ENCODE measurements at places on chromosomes 13 and 19.

DNA sequence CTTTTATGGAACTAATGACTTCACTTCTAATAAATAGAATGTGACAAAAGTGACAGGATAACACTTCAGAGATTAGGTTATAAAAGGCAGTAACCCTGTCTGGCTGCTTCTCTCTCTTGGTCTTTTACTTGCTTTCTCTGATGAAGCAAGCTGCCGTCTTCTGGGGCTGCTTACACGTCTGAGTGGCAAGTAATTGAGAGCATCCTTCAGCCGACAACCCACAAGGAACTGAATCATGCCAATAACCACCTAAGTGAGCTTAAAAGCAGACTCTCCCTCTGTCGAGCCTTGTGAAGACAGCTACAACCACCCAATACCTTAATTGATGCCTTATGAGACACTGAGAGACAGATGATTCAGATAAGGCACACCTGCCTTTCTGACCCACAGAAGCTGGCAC, 1091.2 kb downstream of the SLITRK1 start:
- no peak for DNase-seq

DNA sequence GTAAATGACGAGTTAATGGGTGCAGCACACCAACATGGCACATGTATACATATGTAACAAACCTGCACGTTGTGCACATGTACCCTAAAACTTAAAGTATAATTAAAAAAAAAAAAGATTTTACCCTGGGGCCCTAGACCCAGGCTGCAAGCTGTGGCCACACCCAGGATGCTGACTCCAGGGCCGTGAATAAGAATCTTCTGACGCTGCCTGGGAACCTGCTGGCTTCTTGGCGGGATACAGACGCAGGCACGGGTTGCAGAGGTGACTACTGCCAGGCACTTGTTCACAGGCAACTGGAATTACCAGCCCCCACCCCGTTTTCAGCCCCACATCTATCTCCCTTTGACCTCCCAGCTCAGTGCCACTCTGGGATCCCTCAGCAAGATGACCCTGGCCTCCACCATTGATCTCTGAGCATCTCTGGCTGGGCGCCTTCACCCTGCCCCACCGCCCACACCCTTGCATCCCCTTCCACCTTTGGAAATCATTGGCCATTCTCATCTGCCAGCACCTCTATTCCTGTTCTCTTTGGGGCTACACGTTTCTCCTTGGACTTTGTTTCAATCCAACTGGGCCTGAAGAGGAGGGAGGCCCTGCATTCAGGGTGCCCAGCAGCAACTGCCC, 21.1 kb upstream of the CFAP97D2 start:
- no peak for DNase-seq

DNA sequence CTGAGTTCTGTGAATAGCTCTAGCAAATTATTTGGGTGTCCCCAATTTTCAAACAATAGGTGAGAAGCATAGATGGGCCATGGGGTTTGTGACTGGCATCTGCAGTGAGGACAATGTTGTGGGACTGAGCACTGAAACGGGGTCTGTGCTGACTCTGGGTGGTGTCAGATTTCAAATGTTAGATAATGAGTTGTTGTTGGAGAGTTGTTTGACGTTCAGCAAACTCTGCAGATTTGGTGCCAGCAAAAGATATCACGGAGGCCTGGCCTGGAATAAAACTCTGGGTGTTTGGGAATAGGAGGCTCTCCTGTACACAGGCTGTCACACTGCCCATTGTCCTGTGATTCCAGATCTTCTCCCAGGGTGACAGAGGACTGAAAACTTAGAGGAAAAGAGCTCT, 2.9 kb downstream of the ZNF90 start:
- no peak for DNase-seq

- no peak for DNase-seq
Measured at GRCh38 chr19:3556423-3556977, 886 bp downstream of the MFSD12 start.

- DNase-seq, result no peak
Measured at GRCh38 chr19:35110974-35111373, 4.6 kb upstream of the FXYD3 start.

GRCh38 chr13:77038907-77039480, 12.0 kb upstream of the FBXL3 start:
- DNase-seq, result no peak

DNA sequence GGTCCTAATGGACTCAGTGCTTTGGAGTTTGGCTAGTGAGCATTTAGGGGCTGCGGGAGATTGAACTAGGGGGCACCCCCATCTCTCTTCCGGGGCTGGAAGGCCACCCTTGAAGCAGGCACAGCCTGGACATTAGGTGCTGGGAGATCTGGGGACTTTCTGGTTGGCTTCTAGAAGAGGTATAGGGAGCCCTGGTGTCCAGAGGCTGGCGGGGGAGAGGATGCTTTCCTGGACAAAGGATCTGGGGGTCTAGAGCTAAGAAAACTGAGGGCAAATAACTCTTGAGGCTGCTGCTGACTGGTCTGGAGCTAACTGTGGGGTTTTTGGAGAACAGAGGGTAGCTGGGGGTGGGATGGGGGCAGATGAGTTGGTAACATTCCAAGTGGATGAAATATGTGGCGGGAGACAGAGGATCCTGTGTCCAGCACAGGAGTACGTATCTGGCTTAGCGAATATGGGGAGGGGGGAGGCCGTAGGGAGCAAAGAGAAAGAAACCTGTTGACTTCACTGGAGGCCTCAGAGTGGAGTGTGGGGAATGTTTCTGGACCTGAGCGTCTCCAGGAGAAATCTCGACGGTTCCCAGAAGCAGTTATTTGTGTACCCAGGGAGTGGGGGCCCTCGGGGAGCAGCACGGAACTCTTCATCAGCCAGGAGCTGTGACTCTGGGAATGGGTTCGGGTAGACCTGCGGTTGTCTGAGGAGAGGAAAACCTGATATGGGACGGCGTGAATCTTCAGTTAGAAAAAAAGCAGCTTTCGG, 1.4 kb downstream of the HNRNPUL1 start:
- DNase-seq, result no peak

- DNase-seq, result no peak
Measured at GRCh38 chr13:79451500-79451962, 29.4 kb upstream of the NDFIP2 start.
